ENCODE measurements at places on chromosomes 4 and X.

GRCh38 chrX:14897042-14897441 lies 23.8 kb downstream of the MOSPD2 start:
- DNase-seq, result no peak

- no peak for DNase-seq
These were observed 23.2 kb upstream of the AASDH start for GRCh38 chr4:56410247-56411062.

- DNase-seq, result no peak
These were observed 39.3 kb upstream of the CCNG2 start for GRCh38 chr4:77117721-77118120.

DNA sequence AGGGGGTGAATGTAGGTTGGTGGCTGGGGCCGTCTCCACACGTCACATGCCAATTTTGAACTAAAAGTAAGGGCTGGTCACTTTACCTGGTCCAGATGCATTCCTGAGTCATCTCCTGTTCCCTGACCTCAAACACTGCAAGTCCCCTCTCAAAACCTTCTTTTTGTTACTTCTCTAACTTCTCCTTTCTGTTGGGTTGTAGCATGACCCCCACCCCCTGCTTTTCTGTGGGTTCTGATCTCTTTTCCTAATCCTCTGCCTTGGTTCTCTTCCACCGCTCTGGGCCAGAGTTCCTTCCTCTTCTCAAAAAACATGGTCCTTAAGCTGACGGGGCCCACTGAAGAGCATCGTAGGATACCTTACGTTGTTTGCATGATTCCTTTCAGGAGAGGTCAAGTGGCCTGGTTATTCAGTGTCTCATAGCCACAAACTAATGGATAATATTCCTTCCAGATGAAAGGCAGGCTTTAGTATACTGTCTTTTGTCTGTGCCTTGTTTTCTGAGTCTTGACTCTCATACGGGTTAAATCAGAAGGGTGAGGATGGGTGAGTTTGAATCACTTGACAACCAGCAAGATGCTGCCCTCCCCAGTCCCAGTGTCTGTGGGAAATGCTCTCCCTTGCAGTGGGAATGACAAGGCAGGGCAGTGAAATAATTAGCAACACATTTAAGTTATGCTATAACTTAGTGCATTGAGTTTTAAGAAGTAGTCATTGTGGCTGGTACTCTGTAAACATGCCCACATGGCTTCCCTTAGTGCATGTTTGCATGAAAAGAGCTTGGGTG lies 15.1 kb downstream of the SMS start:
- no peak for DNase-seq

DNA sequence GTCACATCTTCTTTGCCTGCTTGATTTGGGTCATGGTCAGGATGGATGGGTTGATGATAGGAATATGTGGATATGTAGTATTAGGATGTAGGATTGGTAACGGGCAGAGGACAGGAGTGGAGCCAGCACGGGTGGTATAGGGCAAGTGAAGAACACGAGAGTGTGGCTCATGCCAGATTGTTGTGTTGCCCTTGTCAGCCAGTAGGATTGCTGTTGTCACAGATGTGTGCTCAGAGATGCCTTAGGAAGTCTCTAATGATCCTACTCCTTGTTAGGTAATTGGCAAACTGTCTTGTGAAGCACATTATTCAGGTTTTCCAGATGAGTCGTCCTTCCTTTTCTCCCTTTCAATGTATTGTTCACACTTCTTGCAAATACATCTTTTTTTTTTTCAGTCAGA lies 5.5 kb downstream of the ATP10D start:
- DNase-seq, result no peak

GRCh38 chr4:72094059-72094797 lies 62.4 kb downstream of the NPFFR2 start:
- DNase-seq, result no peak

DNA sequence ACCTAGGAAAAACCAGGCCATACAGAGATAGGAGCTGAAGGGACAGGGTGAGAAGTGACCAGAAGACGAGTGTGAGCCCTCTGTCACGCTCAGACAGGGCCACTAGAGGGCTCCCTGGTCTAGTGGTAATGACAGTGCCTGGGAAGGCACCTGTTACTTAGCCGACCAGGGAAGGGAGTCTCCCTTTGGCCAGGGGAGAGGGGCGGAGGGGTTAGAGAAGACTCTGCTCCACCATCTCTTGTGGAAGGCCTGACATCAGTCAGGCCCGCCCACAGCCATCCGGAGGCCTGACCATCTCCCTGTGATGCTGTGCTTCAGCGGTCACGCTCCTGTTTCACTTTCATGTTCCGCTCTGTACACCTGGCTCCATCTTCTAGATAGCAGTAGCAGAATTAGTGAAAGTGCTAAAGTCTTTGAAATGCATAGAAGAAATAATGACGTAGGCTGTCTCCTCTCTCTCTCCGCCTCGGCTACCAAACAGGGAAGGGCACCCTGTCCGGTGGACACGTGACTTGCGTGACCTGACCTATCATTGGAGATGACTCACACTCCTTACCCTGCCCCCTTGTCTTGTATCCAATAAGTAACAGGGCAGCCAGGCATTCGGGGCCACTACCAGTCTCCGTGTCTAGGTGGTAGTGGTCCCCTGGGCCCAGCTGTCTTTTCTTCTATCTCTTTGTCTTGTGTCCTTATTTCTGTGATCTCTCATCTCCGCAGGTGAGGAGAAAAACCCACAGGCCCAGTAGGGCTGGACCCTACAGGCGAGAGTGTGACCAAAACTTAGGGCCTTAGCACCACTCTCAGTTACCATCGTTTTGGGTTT lies 26.7 kb downstream of the HTT-AS start:
- DNase-seq, result peak; percentile 60

DNA sequence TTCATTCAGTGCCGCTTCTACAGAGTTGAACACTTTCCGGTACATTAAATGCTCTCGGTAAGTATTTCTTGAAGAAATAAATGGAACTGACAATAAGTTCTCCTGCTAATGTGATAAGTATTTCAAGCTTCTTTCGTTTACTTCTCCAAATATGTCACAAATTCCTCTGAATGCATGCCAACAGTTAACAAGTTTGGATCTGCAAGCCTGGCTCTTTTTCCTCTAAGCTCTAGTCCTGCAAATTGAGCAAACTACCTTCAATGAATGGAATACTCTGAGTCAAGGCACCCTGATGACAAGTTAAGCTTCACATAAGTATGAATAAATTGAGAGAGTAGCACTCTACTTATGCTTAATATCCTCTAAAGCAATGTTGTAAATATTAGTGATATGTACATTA lies 403.6 kb downstream of the PDGFC start:
- no peak for DNase-seq

DNA sequence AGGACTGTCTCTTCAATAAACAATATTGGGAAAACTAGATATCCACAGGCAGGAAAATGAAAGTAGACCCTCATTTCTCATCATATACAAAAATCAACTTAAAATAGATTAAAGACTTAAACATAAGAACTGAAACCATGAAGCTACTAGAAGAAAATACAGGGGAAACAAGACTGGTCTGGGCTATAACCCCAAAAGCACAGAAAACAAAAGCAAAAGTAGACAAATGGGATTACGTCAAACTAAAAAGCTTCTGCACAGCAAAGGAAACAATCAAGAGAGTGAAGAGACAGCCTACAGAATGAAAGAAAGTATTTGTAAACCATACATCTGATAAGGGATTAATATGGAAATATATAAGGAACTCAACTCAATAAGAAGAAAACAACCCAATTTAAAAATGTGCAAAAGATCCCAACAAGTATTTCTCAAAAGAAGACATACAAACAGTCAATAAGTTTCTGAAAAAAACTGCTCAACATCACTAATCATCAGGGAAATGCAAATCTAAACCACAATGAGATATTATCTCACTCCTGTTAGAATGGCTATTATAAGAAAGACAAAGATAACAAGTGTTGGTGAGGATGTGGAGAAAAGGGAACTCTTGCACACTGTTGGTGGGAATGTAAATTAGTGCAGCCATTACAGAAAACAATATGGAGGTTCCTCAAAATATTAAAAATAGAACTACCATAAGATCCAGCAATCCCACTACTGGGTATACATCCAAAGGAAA lies 325.3 kb upstream of the RASGEF1B start:
- no peak for DNase-seq

- no peak for DNase-seq
These were observed 121.8 kb downstream of the ARHGAP10 start for GRCh38 chr4:147853706-147854105.

- DNase-seq, result no peak
These were observed 738.3 kb downstream of the STPG2 start for GRCh38 chr4:97404876-97405523.

GRCh38 chr4:88843067-88843685 lies 145.5 kb upstream of the NAP1L5 start:
- DNase-seq, result no peak

- no peak for DNase-seq
These were observed 199.9 kb upstream of the NEIL3 start for GRCh38 chr4:177109769-177110168.

GRCh38 chr4:174553828-174554227 lies 31.5 kb upstream of the HPGD start:
- no peak for DNase-seq

GRCh38 chr4:182141061-182141460 lies 102.1 kb upstream of the TENM3 start:
- no peak for DNase-seq

- DNase-seq, result no peak
These were observed 404.5 kb downstream of the GBA3 start for GRCh38 chr4:23097251-23097650.

- DNase-seq, result no peak
These were observed 224.9 kb upstream of the FAT1 start for GRCh38 chr4:186948361-186949242.

DNA sequence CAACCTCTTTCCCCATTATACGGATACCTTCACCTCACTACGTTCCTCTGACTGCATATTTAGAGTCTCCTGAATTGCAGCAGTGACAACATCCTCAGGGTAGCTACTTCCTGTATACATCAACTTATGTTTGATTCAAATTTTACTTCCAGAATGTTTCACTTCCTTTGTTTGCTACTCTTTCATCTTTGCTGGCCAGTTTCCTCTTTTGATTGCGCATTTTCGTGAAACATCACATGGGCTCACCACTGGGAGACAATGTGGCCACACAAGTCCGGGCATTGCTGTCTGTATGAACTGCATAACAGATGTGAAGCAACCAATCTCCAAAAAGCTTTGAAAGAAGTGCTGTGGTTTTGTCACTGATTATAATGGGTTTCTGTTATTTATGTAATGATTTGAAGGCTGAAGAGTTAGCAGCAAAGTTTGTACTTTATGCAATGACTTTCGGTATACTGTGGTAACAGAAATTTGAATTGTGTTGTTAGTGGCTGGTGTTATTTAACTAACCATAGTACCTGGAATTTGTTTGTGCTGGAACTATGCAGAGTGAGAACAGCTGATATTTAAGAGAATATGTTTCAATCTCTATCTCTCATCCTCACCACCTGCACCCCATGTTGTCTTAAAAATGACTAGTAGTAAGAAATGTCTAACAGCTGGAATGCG lies 7.4 kb downstream of the SNCA start:
- no peak for DNase-seq

DNA sequence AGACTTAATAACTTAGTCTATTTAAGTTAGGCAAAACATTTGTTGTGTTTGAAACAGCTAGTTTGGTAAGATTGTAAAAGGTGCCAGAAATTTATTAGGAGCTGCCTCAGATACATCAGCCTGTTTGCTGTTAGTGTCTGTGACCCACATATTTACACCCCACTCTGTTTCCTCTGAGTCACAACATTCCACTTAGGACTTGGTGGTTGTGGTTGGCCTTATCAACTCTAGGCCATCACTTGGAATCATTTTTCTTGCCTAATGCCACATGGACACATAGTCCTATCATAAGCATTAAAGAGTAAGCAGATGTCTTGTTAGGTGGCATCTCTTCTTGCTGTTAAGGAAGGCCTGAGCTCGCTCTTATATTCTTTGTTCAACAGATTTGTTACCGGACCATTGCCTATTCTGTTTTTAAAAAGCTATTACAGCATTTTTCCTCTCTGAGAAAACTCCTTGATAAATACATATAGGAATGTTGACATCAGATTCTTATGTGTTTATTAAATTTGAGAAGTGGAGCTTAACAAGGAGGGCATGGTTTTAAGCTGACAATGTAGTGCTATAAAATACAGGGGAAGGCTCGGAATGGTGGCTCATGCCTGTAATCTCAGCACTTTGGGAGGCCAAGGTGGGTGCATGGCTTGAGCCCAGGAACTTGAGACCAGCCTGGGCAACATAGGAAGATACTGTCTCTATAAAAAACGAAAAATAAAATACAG lies 51.2 kb upstream of the PGRMC2 start:
- DNase-seq, result no peak

- DNase-seq, result no peak
These were observed 155.3 kb upstream of the HAND2 start for GRCh38 chr4:173685165-173685830.

DNA sequence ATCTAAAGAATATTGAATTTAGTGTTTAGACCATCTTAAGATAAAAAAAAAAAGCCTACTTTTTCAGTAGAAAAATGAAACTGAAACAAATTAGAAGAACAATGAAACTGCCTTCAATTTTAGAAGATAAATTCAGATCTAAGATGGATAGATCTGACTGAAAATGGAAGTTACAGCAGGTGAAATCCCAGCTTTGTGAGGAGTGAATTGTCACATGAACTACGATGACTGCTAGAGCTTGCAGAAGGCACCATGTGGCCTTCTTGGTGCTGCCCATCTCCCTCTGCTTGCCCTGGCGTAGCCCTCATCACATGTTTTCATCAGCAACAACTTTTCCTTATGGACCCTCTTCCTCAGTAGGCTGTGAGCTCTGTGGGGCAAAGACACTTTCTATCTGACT lies 51.4 kb upstream of the EMCN start:
- no peak for DNase-seq

DNA sequence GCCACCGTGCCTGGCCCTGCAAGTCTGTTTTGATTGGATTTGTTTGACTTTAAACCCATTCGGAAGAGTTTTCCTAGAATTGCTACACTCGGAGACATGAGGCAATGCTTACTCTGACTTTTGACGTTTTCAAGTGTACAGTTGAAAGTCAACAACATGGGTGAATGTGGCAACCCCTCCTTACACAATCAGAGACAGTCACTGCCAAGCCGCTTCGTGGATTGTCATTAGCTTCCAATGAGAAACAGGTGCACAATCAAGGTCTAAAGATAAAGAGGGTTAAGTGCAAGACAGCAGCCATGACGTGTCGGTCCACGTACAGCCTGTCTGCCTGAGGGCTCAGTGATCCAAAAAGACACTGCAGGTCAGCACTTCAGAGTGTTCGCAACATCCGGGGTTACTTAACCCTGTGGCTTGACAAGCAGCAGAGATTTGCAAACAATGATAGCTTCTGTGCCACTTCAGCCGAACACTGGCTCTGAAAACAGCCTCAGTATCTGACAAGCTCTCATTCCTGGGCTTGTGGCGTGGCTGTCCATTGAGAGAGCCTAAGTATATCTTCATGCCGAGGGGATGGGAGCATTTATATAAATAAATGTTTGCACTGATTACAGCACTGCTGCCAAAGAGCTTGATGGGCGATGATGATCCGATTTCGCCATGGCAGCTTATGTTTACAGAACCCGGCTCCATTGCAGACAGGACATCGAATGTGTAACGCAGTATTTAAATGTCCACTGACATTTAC lies 180.0 kb downstream of the DHRSX start:
- no peak for DNase-seq

DNA sequence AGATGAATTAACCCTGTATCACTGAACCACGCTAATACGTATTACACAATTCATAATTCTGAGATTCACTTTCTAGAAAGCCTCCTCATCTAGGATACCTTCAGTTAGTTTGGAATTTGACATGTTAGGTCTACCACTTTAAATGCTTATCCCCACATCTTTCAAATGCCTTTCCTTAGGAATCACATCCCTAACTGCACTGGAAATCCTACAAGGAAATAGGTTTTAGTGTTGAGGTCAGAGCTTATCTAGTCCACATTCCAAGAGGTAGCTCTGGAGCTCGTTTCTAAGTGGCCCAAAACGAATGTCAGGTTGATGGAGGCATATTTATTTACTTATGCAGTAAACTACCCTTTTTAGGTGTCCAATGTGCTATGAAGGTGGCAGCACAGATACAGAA lies 18.0 kb downstream of the PDHA1 start:
- no peak for DNase-seq

Data from stimulated activated CD4-positive, alpha-beta T cell treated with anti-CD3 and anti-CD28 coated beads, Interleukin-4, amount 100 ng/mL, for 1 hour (primary cell).